ENCODE measurements at places on chromosomes 7 and 10. TPM values are rescaled to one million over a fixed set of nuclear protein-coding genes. Genes with fewer than 3 reads are reported as not detected.

GRCh38 chr10:14527915-14528314, 197.2 kb upstream of the FRMD4A start:
- DNase-seq = peak; percentile 22

- no peak for DNase-seq
Measured at GRCh38 chr7:138668946-138669345, 32.2 kb downstream of the SVOPL start.

The MYH16 gene
- polyA plus RNA-seq = 0.01 TPM

The PPP1R9A gene
- polyA plus RNA-seq = 0.50 TPM
